ENCODE measurements at places on chromosomes 11 and 22.

DNA sequence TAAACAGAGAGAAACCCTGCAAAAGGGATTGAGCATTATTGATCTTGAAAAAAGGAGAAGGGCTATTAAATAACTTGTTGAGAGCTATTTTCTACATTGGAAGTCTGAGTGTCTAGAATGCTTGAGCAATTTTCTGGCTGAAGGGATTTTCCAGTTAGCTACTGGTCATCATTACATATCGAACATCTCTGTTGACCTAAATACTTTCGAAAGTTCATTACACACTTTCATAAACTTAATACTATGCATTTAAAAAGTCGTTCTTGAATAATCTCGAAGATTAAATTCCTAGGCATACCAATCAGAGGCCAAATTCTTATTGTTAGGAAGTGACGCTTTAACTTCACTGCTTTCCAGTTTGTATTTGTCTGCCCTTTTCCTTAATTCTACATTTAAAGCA lies 13.7 kb downstream of the ETS1 start:
- no peak for DNase-seq

DNA sequence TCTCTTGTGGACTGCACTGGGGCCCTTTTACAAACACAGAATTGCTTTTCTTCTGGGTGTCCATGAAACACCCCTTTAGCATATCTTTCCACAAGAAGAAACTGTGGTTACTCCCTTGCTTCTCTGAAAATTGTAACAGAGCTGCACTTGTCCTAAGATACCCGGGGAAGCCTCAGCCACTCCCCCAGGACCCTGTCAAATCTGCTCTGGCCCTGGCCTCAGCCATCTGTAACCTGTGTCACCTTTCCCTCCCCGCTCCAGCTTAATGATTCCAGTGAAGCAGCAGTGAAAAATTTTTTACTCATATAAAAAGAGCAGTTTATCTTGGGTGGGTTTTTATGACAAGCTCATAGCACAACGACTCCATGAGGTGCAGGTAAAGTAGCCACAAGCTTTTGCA lies 3.4 kb upstream of the DUSP18 start:
- no peak for DNase-seq

DNA sequence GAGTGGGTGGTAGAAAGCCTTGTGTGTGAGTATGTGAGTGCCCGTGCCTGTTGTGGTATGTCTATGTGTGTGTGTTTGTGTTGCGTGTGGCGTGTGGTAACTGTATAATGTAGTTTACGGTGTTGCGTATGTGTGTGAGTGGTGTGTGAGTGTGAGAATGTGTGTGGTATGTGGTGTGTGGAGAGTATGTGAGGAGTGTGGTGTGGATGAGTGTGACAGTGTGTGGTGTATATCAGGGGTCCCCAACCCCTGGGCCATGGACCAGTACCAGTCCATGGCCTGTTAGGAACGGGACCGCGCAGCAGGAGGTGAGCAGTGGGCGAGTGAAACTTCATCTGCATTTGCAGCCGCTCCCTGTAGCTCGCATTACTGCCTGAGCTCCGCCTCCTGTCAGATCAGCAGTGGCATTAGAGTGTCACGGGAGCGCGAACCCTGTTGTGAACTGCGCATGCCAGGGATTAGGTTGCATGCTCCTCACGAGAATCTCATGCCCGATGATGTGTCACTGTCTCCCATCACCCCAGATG lies 5.7 kb downstream of the UPK3A start:
- DNase-seq, result no peak

DNA sequence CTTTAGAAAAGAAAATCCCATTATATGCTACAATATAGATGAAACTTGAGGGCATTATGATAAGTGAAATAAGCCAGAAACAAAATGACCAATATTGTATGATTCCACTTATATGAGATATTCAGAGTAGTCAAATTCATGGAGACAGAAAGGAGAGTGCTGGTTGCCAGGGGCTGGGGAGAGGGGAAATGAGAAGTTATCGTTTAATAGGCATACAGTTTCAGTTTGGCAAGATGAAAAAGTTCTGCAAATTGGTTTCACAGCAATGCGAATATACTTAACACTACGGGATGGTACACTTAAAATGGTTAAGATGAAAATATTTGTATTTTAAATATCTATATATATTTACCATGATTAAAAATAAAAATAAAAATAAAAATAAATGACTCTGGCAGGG lies 31.1 kb upstream of the RDX start:
- no peak for DNase-seq

DNA sequence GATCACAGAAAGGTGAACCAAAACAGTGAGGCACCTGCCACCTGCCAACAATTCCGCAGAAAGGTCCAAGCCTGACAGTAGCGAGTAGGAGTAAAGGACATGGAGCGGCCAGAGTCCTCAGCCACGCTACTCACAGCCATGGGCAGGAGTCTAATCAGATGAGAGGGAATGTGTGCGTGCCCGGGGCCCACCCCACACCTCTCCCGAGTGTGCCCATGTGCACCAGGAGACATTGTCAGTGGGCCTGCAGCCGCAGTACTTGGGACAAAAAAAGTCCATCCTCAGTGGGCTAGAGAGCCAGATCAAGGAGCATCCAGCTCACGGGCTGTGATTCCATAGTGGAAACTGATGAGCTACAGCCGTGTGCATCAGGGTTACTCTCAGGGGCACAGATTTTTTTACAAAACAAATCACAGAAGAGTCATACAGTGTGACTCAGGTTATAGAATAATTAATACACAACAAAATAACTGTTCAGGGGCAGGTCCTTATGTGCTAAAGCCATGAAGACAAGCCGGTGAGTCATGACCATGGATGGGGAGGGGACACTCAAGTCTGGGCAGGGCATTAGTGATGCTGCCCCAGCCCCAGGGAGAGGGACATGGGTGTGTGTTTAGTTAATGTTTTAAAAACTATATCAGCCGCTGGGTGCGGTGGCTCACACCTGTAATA lies 12.0 kb downstream of the SART1 start:
- no peak for DNase-seq

GRCh38 chr11:108994887-108995286 lies 330.0 kb downstream of the DDX10 start:
- DNase-seq, result no peak

DNA sequence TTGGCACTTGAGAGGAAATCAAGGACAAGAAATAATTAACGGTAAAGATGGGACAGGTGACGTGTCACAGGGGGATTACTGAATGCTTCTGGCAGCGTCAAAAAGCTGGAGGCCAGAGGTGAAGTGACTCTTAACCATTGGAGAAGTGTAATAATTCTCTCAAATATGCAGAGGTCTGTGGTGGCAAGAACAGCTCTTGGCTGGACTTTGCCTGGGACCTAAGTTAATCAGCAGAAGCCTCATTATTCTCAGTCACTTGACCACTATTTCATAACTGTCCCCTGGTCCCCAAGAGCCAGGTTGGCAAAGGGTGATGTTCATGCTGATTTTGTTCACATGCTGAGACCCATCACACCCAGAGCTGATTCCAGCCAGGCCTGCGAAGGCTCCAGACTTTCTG lies 72.9 kb downstream of the TIMP3 start:
- no peak for DNase-seq

GRCh38 chr11:70755410-70756158 lies 357.3 kb downstream of the CTTN start:
- no peak for DNase-seq

DNA sequence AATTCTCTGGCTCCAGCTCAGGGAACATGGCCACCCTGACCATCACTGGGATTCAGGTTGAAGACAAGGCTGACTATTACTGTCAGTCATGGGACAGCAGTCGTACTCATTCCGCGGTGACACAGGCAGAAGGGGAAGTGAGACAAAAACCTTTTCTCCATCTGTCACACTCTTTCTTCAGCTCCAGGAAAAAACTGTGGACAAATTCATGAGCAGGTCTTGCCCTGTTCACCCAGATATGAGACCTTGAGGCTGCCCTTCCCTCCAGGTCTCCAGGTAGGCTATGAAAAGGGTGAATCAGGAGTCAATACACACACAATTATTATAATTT lies 39.4 kb upstream of the GGTLC2 start:
- DNase-seq, result no peak

GRCh38 chr11:32012049-32012448 lies 78.8 kb upstream of the RCN1 start:
- no peak for DNase-seq

DNA sequence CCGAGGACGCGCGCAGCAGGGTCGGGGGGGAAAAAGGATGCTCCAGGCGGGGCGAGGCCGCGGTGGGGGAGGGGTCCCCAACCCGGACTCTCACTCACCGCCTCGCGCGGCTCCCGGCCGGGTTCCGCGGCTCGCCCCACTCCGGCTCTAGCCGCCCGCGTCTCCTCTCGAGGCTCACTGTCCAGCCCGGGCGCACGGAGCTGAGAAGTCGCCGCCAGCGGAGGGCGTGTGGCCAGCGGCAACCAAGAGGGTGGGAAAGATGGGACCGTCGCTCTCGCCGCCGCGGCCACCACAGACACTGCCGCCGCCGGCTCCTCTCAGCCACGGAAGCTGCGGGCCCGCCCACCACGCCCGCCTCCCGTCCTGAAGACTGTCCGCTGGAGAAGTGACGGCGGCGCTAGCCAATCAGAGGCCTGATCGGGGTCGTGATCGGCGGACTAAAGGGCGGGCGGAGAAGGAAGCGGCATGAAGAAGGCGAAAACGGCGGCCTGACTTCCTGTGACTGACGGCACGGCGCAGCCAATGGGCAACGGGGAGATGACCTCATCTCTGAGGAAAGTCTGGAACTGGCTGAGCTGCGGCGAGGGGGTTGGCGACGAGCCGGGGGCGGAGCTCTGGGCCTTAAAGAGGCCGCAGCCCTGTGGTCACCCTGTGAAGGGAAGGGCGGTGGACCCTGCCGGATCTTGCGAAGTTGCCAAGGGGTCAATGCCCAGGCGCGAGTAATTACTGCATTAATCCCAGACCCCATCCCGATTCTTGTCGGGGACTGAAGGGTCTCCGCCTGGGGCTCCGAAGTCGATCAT lies at the start of gene MRTFA:
Gene MRTFA (minus strand): TSS at position 340 of the 803 bp plus-strand sequence.
- DNase-seq, result peak; percentile 100

- DNase-seq, result no peak
Measured at GRCh38 chr11:63939397-63939891, 642 bp downstream of the NAA40 start.

DNA sequence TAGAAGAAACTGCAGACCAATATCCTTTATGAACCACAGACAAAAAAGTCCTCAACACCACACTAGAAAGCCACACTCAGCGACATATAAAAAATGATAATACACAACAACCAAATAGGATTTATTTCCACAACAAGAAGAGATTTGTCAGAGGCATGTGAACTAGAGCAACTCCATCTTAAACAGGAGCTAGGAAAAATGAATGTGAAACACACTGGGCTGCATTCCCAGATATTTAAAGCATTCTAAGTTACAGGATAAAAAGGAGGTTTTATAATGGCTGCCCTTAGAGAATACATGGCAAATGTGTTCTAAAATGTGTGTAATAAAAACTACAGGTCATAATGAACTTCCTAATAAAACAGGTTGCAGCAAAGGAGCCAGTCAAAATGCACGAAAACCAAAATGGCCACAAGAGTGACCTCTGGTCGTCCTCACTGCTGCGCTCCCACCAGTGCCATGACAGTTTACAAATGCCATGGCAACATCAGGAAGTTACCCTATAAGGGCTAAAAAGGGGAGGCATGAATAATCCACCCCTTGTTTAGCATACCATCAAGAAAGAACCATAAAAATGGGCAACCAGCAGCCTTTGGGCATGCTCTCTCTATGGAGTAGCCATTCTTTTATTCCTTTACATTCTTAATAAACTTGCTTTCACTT lies 21.8 kb downstream of the XKR3 start:
- no peak for DNase-seq

DNA sequence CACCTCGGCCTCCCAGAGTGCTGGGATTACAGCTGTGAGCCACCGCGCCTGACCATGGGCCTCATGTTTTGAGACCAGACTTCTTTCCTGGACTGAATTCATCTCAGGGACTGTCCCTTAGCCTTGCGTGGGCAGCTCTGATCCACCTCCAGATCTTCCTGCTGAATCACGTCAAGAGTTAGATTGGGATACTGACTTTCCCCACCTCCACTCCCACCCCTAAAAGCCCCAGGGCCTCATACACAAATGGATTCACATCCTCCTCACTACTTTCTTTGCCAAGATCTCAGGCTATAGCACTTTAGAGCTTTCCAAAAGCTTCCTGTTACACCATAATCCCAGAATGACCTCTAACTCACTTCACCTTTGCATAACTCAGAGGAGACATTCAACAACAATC lies 12.1 kb downstream of the CCDC87 start:
- DNase-seq, result no peak

- no peak for DNase-seq
Measured at GRCh38 chr11:73838443-73839122, 38.1 kb downstream of the COA4 start.

GRCh38 chr11:115996125-115996807 lies 492.1 kb upstream of the CADM1 start:
- DNase-seq, result no peak

DNA sequence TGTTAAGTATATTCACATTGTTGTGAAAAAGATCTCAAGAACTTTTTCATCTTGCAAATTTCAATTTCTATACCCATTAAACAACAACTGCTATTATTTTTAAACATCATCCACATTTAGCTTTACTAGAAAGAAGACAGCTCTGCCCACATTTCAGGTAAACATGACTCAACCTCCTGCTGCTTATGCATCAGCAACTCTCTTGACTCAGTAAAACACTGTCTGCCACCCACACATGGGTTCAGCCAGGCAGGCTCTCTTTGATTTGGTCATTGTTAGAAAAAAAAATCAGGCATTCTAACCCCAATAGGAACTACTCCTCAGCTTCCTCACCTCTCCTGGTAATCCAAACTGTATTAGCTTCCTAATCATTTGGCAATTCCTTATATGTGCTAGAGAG lies 5.1 kb upstream of the ENDOD1 start:
- no peak for DNase-seq

- DNase-seq, result no peak
Measured at GRCh38 chr11:125947419-125948277, 1.8 kb downstream of the VSIG10L2 start.

DNA sequence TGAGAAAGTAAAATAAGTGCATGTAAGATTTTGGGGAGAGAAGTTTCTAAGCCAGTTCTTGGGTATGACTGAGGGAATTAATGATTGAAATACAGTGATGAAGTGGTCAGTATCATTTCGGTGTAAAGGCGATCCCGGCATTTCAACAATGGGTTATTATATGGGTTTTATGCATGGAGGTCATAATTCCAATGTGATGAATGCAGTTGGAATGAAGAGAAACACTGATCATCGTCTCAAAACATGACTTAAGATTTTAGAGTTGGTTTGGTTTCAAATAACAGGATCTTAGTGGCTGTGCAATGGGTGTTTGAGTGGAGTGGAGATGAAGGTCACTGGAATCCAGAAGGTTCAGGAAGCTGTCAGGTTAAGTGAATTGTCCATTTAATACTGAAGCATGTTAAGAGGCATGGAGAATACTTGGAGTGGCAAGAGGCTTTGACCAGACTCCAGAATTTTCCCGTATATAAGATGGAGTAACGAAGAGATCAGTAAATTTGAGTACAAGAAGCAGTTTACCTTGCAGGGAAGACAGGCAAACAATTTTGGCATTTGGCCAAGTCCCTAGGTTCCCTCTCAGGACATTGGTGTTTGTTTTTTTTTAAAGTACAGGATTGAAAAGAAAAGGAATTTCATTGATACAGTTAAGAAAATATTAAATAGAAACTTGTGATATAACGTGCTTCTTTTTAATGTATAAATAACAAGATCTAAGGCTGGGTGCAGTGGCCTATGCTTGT lies 96.4 kb upstream of the BIRC3 start:
- no peak for DNase-seq

GRCh38 chr22:30411780-30412179 lies 13.8 kb upstream of the MTFP1 start:
- no peak for DNase-seq

GRCh38 chr11:113992459-113993110 lies 17.7 kb downstream of the HTR3A start:
- DNase-seq, result no peak

Measured in effector memory CD4-positive, alpha-beta T cell (primary cell).